ENCODE measurements at places on chromosomes 3 and 15.
A peak's percentile ranks its signal among the peaks of the same experiment; 100 is the strongest.

DNA sequence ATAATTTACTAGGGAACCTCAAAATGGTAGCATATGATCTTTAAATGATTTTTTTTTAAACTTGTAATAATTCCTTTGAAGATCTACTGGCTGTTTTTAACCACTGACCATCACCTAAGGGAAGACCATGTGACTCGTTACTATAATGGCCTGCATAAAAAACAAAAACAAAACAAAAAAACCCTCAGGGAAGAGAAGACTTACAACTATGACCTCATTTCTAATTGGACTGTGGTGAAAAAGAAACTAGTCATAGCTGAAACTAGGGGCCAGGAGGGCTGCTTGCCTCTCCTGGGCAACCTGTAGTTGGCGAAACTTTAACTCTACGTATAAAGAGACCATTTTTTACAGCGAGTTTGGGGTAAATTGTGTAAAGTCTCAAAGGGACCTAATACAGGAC, 23.0 kb downstream of the PAQR9 start:
- DNase-seq, result no peak

GRCh38 chr3:13574798-13575451, 26.0 kb downstream of the FBLN2 start:
- no peak for DNase-seq

DNA sequence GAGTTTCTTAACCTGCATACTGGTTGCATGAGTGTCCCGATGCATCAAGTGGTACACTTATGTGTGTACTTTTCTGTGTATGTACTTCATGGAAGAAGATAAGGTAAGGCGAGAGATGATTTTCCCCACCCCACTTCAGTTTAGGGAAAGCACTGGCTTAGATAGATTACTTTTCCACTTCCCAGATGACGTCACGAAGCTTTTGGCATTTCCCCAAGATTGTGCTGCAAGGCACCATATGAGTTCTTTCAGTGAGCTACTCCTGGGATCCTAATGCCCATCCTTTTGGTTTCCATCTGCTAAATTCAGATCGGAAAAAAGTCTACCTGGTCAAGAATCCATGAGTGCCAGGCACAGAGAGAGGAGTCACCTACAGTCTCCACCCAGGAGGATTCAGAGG, 4.5 kb downstream of the IL17RB start:
- no peak for DNase-seq

DNA sequence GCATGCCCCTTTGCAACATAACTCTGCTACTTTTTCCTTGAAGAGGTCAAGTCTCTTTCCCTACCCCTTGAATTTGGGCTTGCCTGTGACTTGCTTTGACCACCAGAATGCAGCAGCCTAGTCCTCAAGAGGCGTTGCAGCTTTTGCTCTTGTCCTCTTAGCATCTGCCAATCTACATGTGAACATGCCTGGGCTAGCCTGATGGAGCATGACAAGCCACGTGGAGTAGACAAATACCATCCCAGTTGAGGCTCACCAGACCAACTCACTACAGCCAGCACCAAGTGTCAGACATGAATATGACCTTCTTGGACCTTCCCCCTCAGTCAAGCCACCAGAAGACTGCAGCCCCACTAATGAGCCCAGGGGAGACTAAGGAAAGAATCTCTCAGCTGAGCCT, 32.9 kb downstream of the AMOTL2 start:
- no peak for DNase-seq

GRCh38 chr3:183576487-183577107, 21.1 kb upstream of the KLHL6 start:
- DNase-seq, result no peak

GRCh38 chr3:12158387-12159226, at the start of gene TIMP4:
Gene TIMP4, minus strand, starts transcription at chr3:12158912. Its CDS starts 72 bp downstream, at chr3:12158840.
- DNase-seq, result peak; percentile 14

GRCh38 chr15:48451736-48452135, 120.5 kb downstream of the DUT start:
- no peak for DNase-seq

GRCh38 chr15:53910236-53910849, 67.9 kb upstream of the UNC13C start:
- DNase-seq, result no peak

GRCh38 chr15:45184562-45185041, 3.2 kb downstream of the SHF start:
- no peak for DNase-seq

DNA sequence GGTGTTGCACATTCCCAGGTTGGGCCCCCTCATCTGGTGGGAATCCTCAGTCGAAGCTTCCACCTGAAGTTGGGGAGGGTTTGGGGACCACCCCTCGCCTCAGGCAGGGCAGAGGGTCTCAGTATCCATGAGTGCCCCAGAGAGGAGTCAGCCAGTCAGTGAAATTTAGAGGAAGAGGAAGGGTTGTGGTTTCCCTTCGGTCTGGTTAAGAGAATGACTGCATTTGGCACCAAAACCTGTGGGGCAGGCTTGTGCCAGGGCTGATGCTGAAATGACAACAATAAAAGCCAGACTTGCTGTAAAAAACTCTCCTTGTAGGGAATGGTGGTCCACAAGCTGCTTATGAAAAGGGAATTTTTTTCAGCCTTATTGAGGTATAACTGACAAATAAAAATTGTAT, 22.6 kb downstream of the LMCD1 start:
- DNase-seq, result no peak

DNA sequence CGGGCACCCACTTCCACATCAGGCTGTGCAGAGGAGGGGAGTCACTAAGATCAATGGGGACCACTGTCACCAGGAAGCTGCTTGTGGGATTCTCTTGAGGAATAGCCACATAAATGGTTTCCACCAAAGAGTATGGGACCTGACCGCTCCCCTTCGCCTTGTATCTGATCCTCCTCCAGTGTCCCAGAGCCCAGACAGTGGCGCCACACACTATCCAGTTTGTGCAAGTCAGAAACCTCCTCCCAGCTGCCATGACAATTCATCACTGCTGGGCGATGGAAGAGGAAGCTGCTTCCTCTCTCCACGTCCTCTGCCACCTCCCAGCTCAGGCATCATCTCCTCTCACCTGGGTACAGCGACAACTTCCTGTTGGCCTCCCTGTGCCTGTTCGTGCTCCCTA, 147.5 kb downstream of the ALDH1A2 start:
- no peak for DNase-seq

DNA sequence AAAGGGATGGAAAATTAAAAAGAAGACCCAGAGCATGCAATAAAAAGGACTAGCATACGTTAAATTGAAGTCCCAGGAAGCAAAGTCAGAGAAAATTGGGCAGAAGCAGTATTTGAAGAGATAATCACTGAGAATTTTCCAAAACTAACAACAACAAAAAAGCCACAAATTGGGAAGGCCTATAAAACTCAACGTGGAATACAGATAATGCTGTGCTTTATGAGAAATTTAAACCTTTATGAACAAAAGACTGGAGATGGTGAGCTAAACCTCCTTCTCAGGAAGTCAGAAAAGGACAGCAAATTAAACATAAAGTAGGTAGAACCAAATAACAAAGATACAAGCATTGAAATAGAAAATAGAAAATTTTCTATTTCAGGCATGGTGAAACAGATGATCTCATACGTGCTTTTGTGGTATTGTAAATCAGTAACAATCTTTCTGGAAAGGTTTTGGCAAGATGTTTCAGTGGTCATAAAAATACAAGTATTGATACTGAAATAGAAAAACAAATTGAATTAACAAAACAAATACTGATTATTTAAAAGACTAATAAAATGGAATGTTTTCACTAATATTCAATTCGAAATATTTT, 55.6 kb downstream of the LYSMD4 start:
- no peak for DNase-seq

- DNase-seq, result no peak
These were observed 197.7 kb downstream of the LSAMP start for GRCh38 chr3:116247605-116248004.

GRCh38 chr3:64152086-64152485, 73.2 kb downstream of the PRICKLE2 start:
- DNase-seq, result no peak

DNA sequence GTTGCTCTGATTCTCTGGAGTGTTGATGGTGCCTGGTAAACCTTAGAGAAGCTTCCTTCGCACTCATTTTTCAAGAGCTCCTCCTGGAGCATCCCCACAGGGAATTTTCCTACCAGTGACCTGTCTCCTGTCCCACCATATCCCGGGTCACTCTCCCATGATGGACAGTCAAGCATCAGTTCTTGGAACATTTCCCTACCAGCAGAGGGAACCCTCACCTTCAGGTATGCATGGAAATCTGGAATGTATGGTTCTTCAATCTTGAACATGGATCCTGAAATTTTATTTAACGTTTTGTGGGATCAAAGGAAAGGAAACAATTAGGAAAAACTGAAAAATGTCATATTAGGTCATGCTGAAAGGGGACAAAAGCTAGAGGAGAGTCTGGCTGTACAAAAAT, 153.8 kb downstream of the SPATA16 start:
- no peak for DNase-seq

GRCh38 chr3:155519078-155519477, 225.6 kb upstream of the STRIT1 start:
- DNase-seq, result no peak

- DNase-seq, result no peak
These were observed 143.2 kb upstream of the PRICKLE2 start for GRCh38 chr3:64368257-64369020.

- no peak for DNase-seq
These were observed 22.7 kb downstream of the ZIC4 start for GRCh38 chr3:147383617-147384016.

DNA sequence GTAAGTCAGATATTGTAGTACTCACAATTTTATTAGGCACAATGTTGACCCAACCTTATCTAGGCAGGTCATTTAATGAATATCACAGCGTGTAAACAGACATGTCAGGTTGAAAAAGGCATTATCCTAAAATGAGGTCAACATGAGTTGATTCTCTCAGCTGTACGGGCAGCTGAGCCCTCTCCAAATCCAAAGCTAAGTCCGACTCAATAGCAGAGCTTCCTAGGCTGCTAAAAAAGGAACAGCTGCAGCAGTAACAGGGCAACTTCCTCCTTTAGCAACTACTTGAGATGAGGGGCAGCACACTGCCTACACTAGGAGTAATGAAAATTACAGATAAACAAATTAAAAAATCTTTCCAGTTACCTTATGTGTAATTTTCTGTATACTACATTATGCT, 189.2 kb downstream of the CADM2 start:
- DNase-seq, result no peak

- DNase-seq, result no peak
These were observed 32.5 kb downstream of the TCF12 start for GRCh38 chr15:56950979-56951378.

DNA sequence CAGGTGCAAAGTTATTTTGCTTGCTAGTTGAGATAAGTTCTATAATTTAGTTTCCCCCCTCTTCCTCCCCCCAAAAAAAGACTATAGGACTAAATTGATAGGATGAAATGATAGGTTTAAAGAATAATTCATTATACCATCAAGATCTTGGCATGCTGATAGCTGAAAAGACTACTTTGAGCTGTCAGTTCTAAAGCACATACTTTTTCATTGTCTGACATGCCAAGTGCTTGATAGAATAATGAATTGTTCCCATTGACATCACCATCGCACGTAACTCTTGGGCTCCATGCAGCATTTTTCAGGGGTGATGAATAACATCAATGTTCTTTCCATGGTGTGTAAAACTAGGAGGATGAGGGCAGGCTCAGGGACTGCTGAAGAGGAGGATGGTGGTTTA, 32.3 kb upstream of the TAFA4 start:
- DNase-seq, result no peak

DNA sequence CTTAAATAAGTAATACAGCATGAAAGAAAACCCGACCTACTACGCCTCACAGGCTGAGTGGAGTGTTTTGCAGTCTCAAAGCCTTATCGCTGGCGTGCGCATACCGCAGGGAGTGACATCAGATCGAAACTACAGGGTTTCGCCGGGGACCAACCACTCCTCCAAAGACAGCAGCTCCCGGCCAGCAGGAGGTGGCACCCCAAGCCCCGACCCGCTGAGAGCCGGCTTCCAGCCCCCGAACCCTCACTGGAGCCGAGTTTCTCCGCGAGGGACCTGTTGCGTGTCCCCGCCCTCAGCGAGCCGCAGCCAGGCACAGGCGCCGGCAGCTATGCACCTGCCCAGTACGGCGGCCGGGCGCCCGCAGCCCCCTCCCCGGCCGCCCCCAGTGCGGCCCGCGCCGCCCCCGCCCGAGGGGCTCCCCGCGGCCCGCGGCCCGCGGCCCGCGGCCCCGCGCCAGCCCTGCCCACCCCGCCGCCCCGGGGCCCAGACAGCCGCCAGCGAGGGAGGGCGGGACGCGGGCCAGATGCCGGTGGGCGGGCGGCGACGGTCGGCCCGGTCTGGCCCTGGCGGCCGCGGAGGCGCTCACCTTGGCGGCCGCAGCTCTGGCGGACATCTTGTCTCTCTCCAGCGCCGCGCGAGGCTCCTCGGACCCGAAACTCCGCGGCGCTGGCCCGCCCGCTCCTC, 710 bp downstream of the TJP1 start:
- DNase-seq, result peak; percentile 55

DNA sequence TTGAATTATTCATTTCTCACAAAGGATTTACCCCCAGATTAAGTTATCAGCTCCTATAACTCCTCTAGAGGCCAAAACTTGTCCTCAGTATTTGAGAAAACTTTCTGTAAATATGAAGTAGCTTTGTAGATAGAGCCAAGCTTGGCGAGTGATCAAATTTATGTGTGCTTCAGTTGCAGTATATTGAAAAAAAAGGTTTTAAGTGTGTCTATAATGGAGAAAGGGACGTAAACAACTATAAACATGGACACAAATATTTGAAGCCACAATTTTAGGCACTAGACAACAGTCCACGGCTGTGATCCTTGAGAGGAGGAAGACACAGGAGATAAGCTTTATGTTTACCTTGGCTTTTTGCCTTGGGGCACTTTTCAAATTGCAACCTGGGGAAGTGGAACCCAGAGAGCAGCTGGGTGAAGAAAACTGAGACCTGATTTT, 118.7 kb downstream of the THRB start:
- DNase-seq, result no peak

DNA sequence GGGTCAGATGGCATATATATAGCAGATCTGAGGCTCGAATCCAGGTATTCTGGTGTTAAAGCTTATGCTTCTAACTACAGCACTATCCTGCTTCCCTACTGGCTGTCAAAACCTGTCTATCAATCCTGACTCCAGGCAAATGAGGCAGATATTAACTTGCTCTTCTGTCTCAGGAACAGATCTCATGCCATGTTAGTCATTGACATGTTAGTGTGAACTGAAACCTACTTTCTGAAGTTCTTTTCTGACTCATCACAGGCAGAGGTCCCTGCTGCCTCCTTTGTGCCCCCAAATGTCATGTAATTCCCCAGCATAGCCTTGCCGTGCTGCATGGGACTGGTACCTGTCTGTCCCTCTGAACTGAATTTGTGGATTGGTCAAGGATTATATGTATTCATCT, 125.0 kb upstream of the SMAD3 start:
- DNase-seq, result no peak

DNA sequence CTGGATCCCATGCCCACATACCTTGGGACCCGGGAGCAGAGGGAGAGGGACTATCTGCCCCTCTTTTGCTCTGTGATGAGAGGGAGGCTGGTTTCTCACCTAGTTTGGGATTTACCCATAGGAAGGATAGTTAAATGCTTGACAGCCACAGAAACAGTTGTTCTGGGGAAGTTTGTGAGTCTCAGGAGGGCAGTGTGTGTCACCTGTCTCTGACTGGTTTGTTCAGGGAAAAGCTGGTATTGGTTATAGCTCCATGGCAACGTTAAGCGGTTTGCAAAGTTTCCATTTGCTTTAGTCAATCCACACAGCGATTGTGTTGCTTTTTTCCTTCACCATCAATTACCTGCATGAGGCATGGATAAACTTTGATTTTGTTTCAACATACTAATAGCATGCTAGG, 3.7 kb upstream of the TMED3 start:
- DNase-seq, result no peak

Data from neuronal stem cell (in vitro differentiated cells).